ENCODE measurements at places on chromosomes 1 and 21.

GRCh38 chr1:10856176-10856683, 59.8 kb upstream of the CASZ1 start:
- DNase-seq = no peak

GRCh38 chr21:39120876-39121599, 62.2 kb downstream of the PSMG1 start:
- peak; percentile 21 for DNase-seq

- DNase-seq = no peak
These were observed 28.3 kb downstream of the CDC14A start for GRCh38 chr1:100380635-100381034.

DNA sequence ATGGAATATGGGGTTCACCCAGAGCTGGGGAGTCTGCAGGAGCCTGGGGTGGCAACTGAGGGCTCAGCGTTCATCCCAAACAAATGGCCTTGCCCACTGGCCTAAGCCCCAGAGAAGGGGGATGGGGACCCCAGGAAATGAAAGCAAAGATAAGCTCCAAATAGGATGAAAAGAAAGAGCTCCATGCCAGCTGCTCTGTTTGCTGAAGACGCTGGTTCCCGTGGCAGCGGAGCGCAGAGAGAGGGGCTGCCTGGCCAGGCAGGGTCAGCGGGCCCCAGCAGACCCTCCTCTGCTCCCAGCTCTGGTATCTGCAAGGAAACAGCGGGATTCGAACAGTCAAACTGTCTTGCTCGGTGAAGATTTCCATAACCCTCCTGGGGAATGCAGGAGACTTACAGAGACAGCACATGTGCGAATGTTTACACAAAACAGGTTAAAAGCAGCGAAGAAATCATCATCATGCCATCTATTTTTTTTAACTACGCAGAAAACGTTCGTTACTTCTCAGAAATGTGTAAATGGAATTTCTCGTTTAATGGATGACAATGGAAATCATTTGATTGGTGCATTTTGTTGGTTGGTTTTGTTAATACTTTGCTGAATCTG, 94.4 kb downstream of the PDE9A start:
- no peak for DNase-seq

- peak; percentile 75 for DNase-seq
These were observed 85.5 kb downstream of the CLIC4 start for GRCh38 chr1:24830680-24831272.

DNA sequence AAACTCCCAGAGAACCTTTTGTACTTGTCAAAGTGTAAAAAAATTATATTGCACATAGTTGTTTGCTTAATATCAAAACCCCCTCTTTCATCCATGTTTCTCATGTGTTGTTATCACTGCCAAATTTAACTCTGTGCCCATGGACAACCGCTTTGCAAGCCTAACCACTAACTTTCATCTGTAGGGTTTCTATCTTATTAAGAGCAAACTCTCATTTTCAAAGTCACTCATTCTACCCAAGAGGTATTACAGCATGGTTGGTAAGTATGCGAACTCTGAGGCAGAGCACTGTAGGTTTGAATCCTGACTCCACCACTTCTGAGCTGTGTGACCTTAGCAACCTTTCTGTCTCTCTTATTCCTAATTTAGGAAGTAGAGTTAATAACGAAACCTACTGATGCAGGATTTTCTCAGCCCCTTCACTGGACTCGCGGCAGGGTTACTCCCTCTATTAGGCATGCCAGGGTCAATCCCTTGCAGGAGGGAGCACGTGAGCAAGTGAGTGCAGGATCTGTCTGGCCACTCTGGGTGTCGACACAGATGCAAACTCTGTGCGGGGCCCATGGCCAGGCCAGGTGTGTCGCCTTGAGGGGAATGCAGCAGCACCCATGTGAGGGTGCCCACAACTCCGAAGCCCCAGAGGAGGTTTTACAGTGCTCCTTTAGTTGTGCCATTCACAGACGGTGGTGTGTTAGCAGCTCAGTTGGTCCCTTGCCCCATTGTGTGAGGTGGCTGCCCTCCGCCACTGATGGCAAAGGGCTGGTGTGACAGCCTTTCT, 361.5 kb upstream of the ADGRL2 start:
- no peak for DNase-seq

DNA sequence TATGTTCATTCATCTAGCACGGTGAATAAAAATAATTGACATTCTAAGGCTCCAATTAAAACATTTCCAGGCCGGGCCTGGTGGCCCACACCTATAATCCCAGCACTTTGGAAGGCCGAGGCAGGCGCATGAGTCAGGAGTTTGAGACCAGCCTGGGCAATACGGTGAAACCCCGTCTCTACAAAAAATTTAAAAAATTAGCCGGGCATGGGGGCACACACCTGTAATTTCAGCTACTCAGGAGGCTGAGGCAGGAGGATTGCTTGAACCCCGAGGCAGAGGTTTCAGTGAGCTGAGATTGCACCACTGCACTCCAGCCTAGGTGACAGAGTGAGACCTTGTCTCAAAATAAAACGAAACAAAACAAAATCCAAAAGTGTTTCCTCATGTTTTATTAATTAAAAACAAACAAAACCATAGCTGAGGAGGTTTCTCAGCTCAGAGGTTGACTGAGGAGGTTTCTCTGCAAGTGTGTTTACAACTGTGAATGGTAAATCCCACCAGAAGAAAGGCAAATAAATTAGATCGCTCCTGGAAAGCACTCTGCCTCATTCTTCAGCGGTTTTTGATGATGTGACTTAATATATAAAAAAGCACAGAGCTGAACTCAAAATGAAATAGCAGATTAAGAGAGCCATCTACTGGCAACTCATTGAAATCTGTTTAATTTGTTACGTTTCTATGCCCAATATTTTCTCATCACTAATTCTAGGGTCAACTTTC, 37.7 kb upstream of the ATG4C start:
- peak; percentile 50 for DNase-seq

DNA sequence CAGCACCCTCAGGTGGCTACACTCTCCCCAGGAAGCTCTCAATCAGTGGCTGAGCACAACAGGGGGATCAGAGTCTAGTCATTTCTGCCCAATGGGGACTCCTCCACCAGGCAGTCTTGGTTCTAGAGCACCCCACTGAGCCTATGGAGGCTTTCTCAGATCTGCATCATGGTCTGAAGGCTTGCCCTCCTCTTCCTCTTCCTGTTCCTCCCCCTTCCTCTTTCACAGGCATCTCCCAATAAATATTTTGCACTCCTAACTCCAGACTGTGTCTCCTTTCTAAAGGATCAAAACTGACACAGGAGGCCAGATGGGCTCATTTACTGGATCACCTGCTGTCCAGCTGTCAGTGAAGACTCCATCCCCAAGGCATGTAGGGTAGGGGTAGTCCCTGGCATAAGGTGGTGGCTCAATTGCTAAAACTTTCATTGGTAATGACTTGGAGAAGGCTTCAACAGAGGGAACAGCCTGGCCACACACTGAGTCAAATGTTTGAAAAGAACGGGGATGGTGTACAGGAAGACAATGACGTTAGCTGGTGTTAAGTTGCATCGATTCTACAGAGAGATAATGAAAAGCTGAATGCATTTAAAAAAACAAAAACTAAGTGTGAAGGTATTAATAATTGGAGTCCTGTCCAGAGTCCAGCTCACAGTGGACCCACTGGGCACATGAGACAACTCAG, 84.2 kb upstream of the SLC2A1 start:
- DNase-seq = no peak

DNA sequence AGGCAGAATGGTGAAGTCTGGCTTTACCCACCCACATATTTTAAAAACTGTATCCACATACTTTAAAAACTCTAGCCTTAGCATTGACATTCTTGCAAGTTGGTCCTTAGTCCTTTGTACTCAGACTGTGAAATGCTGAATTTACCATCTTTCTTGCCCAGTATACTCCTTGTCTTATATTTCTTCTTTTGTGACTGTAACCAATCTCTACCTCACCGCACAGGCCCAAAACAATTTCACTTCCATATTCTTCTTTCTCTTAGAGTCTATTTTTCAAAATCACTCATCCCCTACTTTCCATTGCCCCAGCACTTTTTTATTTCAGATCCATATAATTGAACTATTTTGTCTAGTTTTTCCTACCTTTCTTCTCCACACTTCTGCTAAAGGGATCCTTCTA, 892.4 kb upstream of the B3GALT2 start:
- no peak for DNase-seq

- no peak for DNase-seq
These were observed 45.2 kb downstream of the CHODL start for GRCh38 chr21:18289876-18290275.

DNA sequence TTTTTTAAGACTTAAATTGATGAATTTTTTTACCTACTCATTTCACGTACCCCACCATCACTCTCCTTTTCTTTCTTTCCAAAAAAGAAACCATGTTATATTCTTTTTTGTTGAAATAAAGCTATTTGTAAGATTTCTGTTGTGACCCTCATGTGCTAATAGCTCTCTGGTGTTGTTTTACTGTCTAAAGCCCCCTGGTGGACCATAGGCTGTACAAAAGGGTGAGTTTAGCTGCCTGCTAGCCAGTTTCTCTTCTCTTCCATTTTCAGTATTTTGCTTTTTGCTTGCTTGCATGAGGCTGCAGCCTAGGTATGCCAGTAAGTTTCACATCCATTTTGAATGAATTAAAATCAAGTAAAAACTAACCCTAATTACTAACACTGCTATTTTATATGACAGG, 15.6 kb upstream of the VAMP3 start:
- DNase-seq = no peak

Data from inflammatory macrophage treated with lipopolysaccharide for 1 hour (primary cell).